Stimulated activated CD8-positive, alpha-beta memory T cell treated with anti-CD3 and anti-CD28 coated beads, Interleukin-15, amount 100 ng/mL, for 1 hour (primary cell): ENCODE measurements at places on chromosomes 7 and 10.

DNA sequence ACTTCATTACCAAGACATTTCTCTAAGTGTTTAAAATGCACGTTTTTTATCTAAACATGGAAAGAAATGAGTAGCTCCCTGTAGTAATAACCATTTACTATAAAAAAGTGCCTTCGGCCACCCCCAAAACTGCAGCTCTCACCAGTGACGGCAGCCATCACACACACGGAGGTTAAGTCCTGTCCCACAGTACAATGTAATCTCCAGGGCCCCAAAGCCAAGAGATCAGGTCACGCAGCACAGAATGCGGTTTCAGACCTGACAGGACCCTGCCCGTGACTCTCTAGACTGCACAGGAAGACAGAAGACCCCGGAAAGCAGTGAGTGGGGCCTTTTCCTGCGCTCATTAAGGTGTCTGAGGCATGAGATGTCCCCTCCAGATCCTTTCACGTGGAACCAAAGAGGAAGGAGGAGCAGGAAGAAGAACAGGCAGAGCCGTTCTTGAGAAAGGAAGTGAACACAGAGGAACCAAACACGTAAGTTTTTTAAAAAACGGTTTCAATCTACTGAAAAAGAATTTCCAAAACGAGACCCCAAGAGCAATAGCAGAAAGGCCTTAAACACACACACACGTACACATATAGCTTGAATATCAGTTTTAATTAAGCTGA is 125.7 kb downstream of the ZMYND11 start:
- DNase-seq, result no peak

GRCh38 chr10:131817866-131818509 is 82.8 kb upstream of the PPP2R2D start:
- no peak for DNase-seq

GRCh38 chr10:57260175-57260574 is 899.1 kb upstream of the ZWINT start:
- DNase-seq, result no peak

- no peak for DNase-seq
Measured at GRCh38 chr10:121076776-121077715, 225.9 kb downstream of the WDR11 start.

DNA sequence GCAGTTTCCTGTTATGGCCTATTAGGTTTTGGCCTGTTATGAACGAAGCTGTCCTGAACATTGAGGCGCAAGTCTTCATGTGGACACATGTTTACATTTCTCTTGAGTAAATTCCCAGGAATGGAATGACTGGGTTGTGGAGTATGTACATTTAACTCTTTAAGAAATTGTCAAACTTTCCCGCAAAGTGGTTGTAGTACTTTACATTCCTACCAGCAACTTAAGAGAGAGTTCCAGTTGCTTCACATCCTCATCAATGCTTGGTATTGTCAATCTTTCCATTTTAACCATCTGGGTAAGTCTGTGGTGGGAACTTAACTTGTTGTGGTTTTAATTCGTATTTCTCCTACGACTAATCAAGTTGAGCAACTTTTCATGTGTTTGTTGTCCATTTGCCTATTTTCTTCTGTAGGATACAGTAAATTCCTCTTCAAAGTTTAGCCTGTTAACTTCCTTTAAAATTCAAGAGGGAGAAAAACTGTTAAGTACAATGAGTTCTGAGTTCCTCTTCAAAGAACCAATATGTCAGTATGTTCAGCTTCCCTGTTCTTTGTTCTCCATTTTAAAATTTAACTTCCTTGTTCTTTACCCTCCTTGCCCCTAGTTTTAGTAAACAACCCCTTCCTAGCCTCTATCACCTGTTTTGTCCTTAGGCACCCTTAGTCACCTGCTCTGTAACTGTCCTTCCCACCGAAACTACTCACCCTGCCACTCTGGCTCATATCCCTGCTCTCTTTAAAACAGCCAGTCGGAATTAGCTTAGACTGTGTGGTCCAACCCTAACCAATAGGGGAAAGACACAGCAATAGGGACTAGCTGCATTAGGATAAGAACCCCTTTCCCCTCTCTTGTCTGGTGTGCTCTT is 74.0 kb downstream of the FAM241B start:
- DNase-seq, result no peak

GRCh38 chr10:28581916-28582315 is 49.0 kb downstream of the WAC start:
- no peak for DNase-seq

GRCh38 chr10:24650669-24651391 is 72.9 kb downstream of the ARHGAP21 start:
- DNase-seq, result no peak

- DNase-seq, result no peak
Measured at GRCh38 chr10:96359616-96360015, 814 bp upstream of the OPALIN start.

GRCh38 chr10:70341016-70341415 is 41.4 kb downstream of the LRRC20 start:
- DNase-seq, result no peak

GRCh38 chr10:13165177-13165576 is 3.8 kb downstream of the MCM10 start:
- no peak for DNase-seq

GRCh38 chr7:44849259-44849884 is 1.5 kb upstream of the H2AZ2 start:
- DNase-seq, result no peak

DNA sequence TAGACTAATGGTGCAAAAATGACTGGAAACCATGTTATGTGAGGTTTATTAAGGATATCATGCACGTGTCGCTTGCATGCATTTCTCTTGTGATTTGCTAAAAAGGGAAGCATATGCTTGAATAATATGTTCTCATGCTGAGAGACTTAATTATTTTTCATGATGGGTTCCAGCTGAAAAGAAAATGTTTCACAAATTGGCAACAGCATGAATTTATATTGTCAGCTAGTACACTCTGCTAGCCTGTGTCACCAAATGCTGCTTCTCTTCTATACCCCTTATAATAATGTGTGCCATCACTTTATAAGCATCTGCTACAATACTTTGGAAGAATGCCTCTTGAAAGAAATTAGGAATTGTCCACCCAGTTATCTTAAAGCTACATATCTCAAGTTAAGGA is 63.0 kb downstream of the GNAI1 start:
- DNase-seq, result no peak

- no peak for DNase-seq
Measured at GRCh38 chr10:4215485-4215884, 430.5 kb upstream of the KLF6 start.

GRCh38 chr7:108114117-108114841 is 15.9 kb downstream of the LAMB4 start:
- no peak for DNase-seq

DNA sequence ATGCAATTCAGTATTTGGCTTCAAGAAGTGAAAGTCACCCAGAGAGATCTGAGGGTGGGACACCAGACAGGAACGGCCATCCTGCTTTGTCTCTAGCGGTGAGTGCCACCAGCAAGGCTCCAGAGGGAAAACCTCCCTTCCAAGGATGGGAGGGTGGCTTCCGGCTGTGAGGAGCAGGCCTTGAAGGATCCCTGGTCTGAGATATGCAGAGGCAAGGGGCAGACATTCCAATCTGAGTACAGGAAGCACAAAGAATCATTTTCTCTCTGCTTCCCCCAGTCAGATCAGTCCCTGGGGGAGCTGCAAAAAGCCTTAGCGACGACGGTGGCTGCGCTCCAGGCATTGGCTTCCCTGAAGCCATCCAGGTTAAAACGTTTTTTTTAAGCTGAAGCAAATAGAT is 167.4 kb downstream of the TEX36 start:
- no peak for DNase-seq

- DNase-seq, result no peak
Measured at GRCh38 chr7:130712416-130712815, 21.6 kb downstream of the KLF14 start.

- no peak for DNase-seq
Measured at GRCh38 chr7:139396323-139396951, 36.7 kb downstream of the LUC7L2 start.

DNA sequence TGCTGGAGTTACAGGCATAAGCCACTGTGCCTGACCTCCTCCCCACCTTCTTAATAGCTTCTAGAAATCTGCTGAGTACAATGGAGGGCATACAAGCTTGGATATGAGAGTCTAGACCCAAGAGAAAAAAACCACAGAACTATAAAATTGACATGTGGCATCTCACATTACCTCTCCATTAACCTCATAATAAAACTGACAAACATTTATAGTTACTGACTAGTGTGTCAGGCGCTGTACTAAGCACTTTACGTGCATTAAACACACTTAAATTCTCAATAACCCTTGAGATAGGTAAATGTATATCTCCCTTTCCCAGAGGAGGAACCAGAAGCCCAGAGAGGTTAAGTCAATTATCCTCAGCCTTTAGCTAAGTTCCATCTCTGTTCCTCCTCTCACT is 300.5 kb upstream of the MYO3A start:
- DNase-seq, result no peak

GRCh38 chr7:38890597-38890996 is 18.4 kb downstream of the VPS41 start:
- no peak for DNase-seq

- no peak for DNase-seq
Measured at GRCh38 chr7:157990226-157990880, 597.3 kb downstream of the PTPRN2 start.

GRCh38 chr10:483261-483660 is 206.2 kb downstream of the DIP2C start:
- no peak for DNase-seq

DNA sequence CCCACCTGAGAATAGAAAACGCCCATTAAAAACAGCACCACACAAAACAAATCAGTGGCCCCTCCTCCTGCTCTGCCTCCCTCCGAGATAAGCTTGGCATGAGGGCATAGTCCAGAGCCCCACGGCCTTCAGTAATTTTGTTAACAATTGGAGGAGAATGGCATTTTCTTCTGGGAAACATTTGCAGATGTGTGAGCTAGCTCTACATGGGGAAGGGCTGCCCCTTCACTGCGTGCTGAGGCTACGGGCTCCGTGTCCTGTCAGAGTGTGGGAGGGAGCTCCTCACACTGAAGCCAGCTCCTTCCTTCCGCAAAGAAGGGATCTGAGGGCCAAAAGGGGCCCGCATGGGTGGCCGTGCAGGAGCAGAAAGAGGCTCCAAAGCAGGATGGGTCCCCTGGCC is 15.2 kb downstream of the GRK5 start:
- DNase-seq, result no peak

DNA sequence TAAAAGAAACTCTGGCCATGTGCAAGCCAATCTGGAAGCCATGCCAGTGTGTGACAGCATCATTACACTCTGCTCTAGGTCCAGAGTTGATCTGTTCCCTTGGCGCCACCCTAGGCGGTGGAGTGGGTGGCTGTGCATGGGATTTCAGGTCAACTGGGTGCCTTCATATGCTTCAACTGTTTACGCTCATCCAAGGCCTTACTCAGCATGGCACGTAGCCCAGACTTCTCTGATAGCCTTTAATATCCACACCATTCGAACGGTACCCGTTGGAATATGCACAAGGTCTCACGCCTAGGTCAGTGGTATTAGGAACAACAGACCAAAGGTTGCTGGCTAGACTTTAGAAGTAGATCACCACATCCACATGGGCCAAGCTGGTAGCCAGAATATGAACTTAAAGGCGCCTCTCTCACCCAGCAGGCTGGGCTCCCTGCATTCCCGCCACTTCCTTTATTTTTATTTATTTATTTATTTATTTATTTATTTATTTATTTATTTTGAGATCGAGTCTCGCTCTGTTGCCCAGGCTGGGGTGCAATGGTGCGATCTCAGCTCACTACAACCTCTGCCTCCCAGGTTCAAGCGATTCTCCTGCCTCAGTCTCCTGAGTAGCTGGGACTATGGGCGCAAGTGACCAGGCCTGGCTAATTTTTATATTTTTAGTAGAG is 18.7 kb upstream of the ACHE start:
- DNase-seq, result no peak

GRCh38 chr7:150988230-150989226 is 2.3 kb upstream of the NOS3 start:
- peak; percentile 49 for DNase-seq

DNA sequence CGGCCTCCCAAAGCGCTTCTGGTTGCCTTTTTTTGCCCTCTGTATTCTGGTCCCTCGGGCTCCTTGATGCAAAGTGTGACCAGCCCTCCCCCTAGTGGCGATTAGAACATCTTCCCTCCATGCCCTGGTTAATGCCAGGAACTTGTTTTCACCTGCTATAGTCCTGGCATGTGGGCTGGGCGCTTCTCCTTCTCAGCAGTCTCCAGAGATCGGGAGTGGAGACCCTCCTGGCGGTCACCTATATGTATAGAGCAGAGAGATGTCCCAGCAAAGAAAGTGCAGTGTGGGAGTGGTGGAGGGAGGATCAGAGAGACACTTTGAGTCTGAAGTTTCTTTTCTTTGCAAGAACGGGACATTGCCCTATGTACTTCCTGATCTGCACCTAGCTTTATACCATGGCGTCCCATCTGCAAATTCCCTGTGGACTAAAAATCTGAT is 264.1 kb downstream of the OTUD1 start:
- DNase-seq, result peak; percentile 9

DNA sequence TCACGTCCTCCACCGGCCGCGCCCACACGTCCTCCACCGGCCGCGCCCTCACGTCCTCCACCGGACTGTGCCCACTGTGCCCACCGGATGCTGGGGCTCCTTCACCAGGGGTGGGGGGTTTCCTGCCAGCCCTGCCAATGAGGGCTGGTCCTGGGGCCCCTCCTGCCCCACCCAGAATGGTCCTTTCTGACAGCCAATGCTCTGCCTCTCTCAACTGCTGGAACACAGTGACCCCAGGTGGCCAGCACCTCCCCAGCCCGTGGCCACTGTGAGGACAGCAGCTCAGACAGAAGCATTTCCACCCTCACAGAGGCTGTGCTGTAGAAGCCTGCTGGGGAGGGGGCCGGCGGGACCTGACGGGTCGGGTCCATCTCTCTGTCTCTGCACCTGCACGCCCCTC is 90.1 kb upstream of the DNAAF5 start:
- DNase-seq, result no peak

DNA sequence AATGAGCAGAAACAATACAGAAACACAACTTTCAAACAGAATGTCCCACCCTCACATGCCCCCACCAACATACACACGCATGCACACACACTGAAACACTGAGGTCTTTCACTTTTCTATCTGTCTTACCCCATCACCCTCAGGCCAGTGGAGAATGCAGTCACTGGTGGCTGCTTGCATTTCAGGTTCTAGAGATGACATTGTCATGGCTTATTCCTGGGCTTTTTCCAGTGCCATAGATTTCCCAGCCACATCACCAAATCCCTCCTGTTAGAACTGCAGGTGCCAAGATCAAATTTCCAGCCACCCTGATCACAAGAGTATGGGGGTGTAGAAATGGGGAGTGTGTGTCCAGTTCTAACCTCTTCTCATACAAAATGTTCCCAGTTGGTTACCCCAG is 68.4 kb downstream of the CACNA2D1 start:
- no peak for DNase-seq

DNA sequence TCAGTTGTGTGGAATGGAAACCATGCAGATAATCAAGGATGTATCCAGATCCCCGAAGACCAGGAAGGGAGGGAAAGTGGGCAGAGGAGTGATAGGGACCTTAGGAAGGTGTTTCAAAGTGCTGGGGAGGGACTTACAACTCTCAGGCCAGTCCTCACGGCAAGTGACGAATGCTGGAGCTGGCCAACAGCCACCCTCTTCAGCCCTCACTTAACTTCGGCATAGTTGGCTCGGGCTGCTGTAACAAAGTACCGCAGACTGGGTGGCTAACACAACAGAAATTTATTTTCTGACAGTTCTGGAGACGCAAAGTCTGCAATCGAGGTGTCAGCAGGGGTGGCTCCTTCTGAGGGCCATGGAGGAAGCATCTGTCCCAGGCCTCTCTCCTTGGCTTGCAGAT is 265.9 kb upstream of the YAE1 start:
- DNase-seq, result no peak

GRCh38 chr7:3950249-3950648 is 649.2 kb downstream of the SDK1 start:
- no peak for DNase-seq
